ENCODE measurements at places on chromosomes 7 and 10. TPM values are rescaled to one million over a fixed set of nuclear protein-coding genes. Genes with fewer than 3 reads are reported as not detected.

DNA sequence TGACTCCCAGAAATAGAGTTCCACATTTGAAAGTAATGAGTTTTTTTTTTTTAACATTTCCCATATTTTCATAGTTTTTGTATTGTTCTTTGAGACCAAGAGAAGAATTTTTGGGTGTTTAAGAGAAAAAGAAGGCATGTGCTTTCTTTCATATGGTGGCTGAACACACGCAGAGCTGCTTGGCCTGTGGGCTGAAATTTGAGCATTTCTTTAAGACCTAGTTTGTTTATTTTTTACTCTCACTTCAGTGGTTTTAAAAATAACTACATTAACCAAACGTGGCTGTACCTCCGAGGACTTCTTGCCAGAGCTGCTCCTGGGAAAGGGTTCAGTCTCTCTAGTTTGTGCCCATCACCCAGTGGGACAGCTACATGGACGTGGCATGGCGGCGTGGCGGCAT lies 58.3 kb downstream of the INPP5A start:
- no peak overlapping the region for H3K4me3 ChIP-seq
- H3K27me3 ChIP-seq, result peaks cover 5% of the 10 kb centered on the region
- no peak overlapping the region for H3K27ac ChIP-seq
- no peak for DNase-seq
- H3K36me3 ChIP-seq, result peaks cover 16% of the 10 kb centered on the region

ATOH7 gene
- total RNA-seq, result not detected

ASAH2B gene
- total RNA-seq, result 4.5 TPM

- H3K27ac ChIP-seq, result no peak overlapping the region
- H3K27me3 ChIP-seq, result peaks cover 64% of the 10 kb centered on the region
- DNase-seq, result no peak
- H3K4me3 ChIP-seq, result no peak overlapping the region
- H3K4me1 ChIP-seq, result no peaks in the 10 kb centered on the region
- no peaks in the 10 kb centered on the region for H3K36me3 ChIP-seq
These were observed 23.5 kb downstream of the HEPACAM2 start for GRCh38 chr7:93202594-93203250.

CYP3A4 gene
- total RNA-seq, result not detected

DNA sequence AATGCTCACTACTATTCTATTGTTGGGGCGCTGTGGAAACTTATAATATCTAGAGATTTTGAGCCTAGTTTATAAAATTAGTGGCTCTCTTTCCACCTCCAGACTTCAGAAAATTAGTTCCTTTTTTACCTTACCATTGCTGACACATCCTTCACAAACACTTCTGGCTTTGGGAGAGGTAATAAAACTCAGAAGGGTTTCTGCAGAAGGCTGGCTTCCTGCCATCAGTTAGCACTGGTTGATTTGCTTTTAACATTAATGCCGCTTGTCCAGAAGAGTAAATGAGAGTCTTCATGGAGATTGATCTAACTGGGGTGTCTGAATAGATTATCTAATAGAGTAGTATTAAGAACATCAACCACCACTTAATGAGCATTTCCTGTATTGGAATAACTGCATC lies 20.3 kb downstream of the ACSM6 start:
- DNase-seq, result no peak
- no peak overlapping the region for H3K27ac ChIP-seq
- H3K36me3 ChIP-seq, result peaks cover 2% of the 10 kb centered on the region
- no peaks in the 10 kb centered on the region for H3K4me1 ChIP-seq
- H3K27me3 ChIP-seq, result peaks cover 11% of the 10 kb centered on the region

- H3K36me3 ChIP-seq, result no peaks in the 10 kb centered on the region
- H3K27ac ChIP-seq, result no peak overlapping the region
- no peak overlapping the region for H3K4me3 ChIP-seq
These were observed 9.8 kb downstream of the PODXL start for GRCh38 chr7:131546583-131547141.

LRRD1 gene
- total RNA-seq, result not detected

DNA sequence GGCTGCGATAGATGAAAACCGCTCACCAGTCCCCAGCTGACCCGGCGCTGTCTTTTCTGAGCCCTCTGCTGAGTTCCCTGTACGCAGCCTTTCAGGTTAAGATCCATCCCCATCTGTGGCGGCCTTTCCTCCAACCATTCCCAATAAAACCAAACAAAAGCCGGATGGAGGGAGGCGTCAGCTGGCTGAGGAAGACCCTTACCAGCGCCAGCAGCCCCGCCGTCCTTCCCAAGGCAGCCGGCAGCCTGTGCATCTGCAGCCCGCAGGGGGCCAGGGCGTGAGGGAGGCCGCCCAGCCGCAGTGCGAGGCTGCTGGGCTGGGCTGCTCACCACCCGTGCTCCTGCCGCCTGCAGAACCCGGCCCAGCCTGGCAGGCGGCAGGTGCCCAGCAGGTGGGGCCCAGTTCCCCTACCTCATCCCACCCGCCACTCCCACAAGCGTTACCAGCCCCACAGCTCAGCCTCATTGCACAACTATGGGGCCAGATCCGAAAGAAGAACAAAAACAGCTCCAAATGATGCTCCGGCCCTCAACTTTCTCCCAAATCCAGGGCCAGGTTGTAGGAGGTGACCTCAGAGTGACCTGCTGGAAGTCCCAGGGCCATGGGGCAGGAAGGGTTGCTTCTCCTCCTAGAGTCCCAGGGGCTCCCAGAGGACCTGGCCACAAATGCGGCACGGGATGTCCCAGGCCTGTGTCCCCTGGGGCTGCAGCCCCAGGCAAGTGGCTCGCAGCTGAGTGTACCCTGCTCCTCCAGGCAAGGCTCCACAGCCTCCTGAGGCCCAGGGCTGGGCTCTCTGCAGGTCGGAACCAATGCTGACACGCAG lies 23.8 kb downstream of the PAPOLB start:
- H3K4me1 ChIP-seq, result no peaks in the 10 kb centered on the region
- no peaks in the 10 kb centered on the region for H3K27me3 ChIP-seq
- DNase-seq, result no peak
- H3K36me3 ChIP-seq, result no peaks in the 10 kb centered on the region

GRCh38 chr10:124157271-124157681 lies 63.9 kb upstream of the CHST15 start:
- no peak for DNase-seq
- H3K27ac ChIP-seq, result no peak overlapping the region
- H3K27me3 ChIP-seq, result peaks cover 2% of the 10 kb centered on the region
- no peaks in the 10 kb centered on the region for H3K36me3 ChIP-seq
- H3K4me1 ChIP-seq, result no peaks in the 10 kb centered on the region
- no peak overlapping the region for H3K4me3 ChIP-seq

DNA sequence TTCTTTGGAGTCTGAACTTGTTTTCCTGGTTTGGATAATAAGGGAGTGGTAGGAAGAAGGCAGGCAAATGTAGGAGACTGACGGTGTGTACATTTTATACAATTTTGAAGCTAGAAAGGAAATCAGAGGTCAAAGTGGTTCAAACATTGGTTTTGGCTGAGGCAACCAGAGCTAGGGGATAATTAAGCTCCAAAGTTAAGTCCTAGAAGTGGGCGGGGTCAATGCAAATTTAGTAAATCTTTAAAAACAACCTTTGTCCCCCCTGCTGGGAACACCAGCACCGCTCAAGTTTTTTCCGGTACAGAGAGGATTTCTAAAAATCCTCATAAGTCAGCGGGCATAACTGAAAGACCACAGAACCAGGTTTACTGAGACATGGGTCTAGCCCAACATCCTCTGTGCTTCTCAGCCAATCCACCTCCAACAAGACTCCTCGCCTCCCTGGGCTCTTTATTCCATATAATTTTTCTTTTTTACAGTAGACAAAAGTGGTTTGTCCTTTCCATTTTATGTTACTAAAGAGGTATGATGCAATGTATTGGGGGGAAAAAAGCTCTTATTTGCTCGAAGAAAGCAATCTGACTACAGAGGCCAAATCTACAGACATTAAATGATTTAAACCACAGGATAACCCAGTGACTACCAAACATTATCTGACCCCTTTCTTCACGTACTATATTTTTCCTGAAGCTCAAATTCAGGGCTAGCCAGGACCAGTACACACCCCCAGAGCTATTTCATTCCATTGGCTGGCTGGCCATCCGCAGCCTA lies 1.6 kb downstream of the GLUD1 start:
- H3K4me3 ChIP-seq, result peak overlapping the region; percentile 95
- H3K36me3 ChIP-seq, result peaks cover 43% of the 10 kb centered on the region
- H3K4me1 ChIP-seq, result peaks cover 57% of the 10 kb centered on the region
- peak; percentile 56 for DNase-seq

DNA sequence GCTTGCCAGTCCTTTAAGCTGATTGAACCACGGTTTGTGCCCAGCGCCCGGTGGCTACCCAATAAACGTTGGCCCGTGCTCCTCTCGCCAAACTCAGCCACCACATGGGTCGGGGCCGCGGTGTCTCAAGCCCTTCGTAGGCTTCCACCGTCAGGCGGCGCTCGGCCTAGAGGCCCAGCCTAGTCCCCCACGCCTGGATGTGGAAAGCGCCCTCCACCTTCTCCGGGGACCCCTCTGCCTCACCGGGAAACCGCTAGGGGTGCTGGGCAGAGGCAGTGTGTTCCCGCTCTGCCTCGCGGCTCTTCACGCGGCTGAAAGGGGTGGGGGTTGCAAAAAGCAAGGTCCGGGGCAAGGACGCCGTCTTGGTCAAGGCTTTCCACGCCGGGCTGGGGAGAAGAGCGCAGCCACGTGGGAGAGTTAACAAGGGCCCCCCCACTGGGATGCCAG lies 29.8 kb downstream of the LEP start:
- DNase-seq, result no peak
- peaks cover 5% of the 10 kb centered on the region for H3K4me1 ChIP-seq
- H3K4me3 ChIP-seq, result no peak overlapping the region
- no peaks in the 10 kb centered on the region for H3K36me3 ChIP-seq
- H3K27ac ChIP-seq, result no peak overlapping the region

- peaks cover 2% of the 10 kb centered on the region for H3K27me3 ChIP-seq
- peak overlapping the region; percentile 30 for H3K4me3 ChIP-seq
- H3K4me1 ChIP-seq, result peaks cover 13% of the 10 kb centered on the region
- DNase-seq, result peak; percentile 45
- peak overlapping the region; percentile 61 for H3K27ac ChIP-seq
- H3K36me3 ChIP-seq, result peaks cover 11% of the 10 kb centered on the region
These were observed 18.9 kb upstream of the DNAJC1 start for GRCh38 chr10:22022257-22023032.

TBXAS1 gene
- total RNA-seq, result 3.9 TPM

DNA sequence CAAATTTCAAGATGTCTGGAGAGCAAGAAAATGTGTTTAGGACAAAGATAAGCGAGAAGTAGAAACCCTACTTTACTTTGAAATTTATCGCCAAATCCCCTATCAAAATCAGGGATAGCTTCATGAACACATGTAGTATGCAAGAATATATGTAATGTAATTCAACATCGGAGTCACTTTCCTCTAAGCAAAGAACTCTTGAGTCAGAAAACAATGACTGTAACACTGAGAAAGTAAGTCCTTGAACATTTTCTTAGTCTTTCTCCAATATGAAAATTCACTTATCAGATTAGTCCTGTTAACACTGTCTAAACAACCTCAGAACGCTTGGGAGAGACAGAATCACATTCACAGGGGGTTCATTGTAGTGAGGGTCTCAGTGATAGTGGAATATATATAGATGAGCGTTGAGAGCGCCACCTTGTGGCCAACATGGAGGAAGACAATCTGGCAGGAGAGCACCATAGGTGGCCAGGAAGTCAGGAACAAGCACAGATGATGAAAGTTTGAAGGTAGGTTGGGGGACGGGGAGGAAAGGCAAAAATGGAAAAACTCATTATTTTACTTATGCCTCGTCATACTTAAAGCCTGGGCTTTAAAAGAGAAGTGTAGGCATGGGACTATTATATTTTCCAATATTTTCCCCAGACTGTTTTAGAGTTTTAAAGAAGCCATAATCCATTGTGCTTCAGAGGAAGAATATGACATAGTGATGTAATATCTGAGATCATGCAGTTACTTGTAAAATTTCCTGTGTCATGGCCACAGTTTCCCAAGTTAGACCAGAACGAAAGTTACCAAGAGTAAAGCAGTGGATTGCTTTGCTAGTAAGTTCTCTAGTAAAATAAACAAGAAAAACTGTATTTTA lies 115.5 kb upstream of the GNAI1 start:
- no peak overlapping the region for H3K27ac ChIP-seq
- no peaks in the 10 kb centered on the region for H3K27me3 ChIP-seq
- H3K36me3 ChIP-seq, result no peaks in the 10 kb centered on the region
- no peak for DNase-seq
- H3K4me3 ChIP-seq, result no peak overlapping the region
- no peaks in the 10 kb centered on the region for H3K4me1 ChIP-seq

- DNase-seq, result no peak
- H3K27me3 ChIP-seq, result no peaks in the 10 kb centered on the region
- no peak overlapping the region for H3K27ac ChIP-seq
- no peaks in the 10 kb centered on the region for H3K4me1 ChIP-seq
- no peaks in the 10 kb centered on the region for H3K36me3 ChIP-seq
- no peak overlapping the region for H3K4me3 ChIP-seq
These were observed 432.2 kb downstream of the DPP6 start for GRCh38 chr7:154484406-154484805.
